Tibial nerve (tissue), 4 donors: ENCODE measurements at places on chromosomes 2 and 18. TPM values are rescaled to one million over a fixed set of nuclear protein-coding genes. Genes with fewer than 3 reads are reported as not detected.

DNA sequence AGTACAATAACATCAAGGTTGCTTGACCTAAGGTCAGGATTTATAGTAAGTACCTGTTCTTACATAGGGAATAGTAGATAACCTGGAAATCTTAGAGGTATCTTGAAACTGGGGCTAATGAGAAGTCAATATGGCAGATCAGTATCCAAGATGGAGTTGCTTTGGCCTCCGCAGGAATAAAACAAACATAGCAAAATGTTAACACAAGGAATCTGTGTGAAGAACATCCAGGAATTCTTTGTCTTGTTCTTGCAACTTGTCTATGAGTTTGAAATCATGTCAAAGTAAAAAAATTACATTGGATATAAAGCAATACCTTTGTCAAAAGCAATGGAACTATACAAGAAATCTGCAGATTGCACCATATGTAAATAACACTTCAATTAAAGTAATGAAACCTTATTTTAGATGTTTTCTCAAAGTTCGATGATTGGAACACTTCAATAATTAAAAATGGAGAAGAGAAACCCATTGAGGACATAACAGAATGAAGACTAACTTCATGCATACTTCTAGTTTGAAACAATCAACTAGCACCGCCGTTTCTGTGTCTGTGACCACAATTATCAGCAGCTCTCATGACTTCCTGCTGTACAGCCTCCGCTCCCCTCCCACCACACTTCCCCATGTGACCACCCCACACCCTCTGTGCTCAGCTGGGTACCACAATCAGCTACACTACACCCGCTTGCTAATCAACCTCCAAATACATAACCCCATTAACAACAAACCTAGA lies 27.6 kb downstream of the C2orf76 start:
- peaks cover 40% of the 10 kb centered on the region for H3K36me3 ChIP-seq
- H3K27ac ChIP-seq = no peak overlapping the region
- H3K27me3 ChIP-seq = no peaks in the 10 kb centered on the region
- H3K4me3 ChIP-seq = no peak overlapping the region
- no peak for DNase-seq

DNA sequence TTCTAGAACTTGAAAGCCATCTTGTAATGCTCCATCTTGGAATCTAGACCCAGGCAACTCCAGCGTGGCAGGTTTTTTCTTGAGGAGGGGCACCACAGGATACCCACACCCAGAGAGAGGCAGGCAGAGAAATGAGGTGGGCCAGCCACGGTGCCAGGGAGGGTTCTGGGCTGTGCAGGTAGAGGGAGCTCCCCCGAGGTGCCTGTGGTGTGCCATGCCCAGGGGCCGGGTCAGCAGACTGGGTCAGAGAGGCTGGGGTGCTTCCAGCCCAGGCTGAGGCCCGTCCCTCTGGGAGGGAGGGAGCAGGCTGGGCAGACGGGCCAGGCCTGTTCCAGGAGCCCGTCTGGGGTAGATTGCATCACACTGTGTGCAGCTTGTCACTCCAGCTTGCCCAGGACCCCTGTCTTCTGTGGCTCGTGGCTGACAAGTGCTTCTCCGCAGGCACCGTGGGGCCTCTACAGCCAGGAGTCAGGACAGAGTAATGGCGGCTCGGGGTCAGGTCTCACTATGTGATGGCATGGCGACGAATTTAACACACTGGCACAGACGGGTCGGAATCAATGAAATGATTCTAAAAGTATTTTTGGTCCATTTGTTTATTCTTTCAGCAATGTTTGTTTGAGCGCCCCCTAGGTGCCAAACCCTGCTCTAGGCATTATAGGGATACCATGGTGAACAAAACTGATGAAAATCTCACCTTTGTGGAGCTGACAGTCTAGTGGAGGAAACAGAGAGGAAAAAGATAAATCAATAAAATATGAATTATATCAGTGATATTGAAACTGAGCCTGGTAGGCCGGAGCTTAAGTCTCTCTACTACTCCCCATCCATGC lies 144.0 kb downstream of the ACOXL start:
- DNase-seq = no peak
- H3K36me3 ChIP-seq = no peaks in the 10 kb centered on the region
- no peak overlapping the region for H3K27ac ChIP-seq
- no peak overlapping the region for H3K4me3 ChIP-seq

RGPD6 gene
- total RNA-seq = 45.9 TPM

DNA sequence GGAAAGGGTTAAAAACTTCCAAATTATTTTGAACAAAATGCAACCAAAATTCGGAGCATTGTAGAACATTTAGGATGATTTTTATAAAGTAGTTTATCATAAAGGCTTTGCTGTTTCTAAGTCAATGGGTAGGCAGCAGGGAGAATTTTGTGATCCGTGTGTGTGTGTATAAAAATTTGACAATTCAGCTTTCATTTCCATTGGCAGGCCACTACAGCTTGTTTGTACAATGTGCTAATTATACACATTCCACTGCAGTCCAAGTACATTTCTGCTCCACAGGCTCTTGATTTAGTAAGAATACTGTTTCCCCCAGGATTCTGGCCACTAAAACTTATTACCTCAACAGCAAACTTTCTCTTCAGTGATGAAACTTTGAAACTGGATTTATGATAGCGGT lies 71.8 kb upstream of the LTBP1 start:
- H3K4me1 ChIP-seq = no peaks in the 10 kb centered on the region
- H3K4me3 ChIP-seq = peak overlapping the region; percentile 5
- H3K27me3 ChIP-seq = no peaks in the 10 kb centered on the region
- no peaks in the 10 kb centered on the region for H3K36me3 ChIP-seq

GRCh38 chr18:22789600-22789999 lies 143.5 kb upstream of the RBBP8 start:
- DNase-seq = no peak
- H3K36me3 ChIP-seq = no peaks in the 10 kb centered on the region
- no peaks in the 10 kb centered on the region for H3K4me1 ChIP-seq
- H3K27ac ChIP-seq = no peak overlapping the region

SEPTIN10 gene
- total RNA-seq = 115 TPM

GAD1 gene
- total RNA-seq = not detected

FIGLA gene
- not detected for total RNA-seq

- no peaks in the 10 kb centered on the region for H3K27me3 ChIP-seq
- H3K27ac ChIP-seq = no peak overlapping the region
- H3K4me1 ChIP-seq = no peaks in the 10 kb centered on the region
- H3K36me3 ChIP-seq = no peaks in the 10 kb centered on the region
- DNase-seq = no peak
These were observed 96.9 kb downstream of the ACTR3 start for GRCh38 chr2:113986762-113987290.

DNA sequence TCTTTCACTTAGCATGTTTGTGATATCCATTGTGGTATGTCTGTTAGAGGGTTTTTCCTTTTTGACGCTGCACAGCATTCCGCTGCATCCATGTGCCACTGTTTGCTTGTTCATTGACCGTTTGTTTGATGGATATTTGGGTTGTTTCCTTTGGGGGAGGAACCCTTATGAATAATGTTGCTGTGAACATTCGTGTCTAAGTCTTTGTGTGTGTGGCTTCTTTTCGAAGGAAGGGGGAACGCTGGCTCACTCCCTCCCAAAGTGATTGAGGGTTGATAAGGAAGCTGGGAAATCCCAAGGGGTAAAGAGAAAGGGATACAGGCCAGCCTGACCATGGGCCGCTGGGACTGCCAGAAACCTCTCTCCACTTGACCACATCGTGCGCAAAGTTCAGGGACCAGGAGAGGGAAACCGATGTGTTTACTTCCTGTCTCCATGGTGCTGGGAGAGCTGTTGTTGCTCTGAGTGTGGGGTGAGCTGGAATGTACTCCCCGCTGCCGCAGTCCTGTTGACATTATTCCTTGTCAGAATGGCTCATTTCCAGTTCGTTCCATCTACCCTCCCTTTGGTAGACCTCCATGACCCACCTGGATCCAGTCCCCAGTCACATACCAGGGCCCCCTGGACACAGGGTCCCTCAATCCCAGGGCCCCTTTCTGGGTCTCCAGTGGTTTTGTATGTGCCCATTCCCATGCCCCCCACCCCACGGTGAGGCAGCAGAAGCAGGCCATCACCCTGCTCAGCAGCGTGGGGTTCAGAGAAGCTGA lies 39.6 kb downstream of the HS1BP3 start:
- H3K36me3 ChIP-seq = no peaks in the 10 kb centered on the region
- H3K4me1 ChIP-seq = peaks cover 5% of the 10 kb centered on the region
- H3K27ac ChIP-seq = peak overlapping the region; percentile 97
- no peaks in the 10 kb centered on the region for H3K27me3 ChIP-seq

DNA sequence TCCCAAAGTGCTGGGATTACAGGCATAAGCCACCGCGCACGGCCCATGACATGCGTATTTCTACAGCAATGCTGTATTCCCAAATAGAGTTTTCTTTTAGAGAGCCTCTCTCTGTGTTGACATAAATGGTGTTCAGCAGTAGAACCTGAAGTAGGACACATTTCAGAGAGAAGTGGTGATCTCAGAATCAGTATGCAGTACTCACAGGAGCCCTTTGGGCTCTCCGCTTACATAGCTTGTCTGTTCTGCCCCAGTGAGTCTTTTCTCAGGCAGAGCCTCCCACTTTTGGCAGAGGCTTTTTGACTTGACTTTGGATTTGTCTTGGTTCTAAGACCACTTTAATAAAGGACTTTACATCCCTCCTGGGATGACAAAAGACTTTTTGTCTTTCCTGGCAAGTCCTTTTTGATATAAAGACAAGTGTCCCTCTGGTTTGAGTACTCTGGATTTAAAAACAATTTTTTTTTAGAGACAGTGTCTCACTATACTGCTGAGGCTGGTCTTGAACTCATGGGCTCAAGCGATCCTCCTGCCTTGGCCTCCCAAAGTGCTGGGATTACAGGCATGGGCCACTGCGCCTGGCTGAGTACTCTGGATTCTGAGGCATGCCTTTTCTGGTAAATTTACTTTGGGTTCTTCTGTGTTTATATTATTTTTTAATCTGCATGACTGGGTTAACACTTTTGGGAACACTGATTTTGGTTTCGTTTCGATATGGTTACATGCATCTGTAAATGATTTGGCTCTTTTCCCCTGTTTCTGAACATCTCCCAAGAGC lies 113.3 kb downstream of the SMAD2 start:
- no peaks in the 10 kb centered on the region for H3K27me3 ChIP-seq
- H3K27ac ChIP-seq = peak overlapping the region; percentile 11
- DNase-seq = no peak
- no peak overlapping the region for H3K4me3 ChIP-seq

DNA sequence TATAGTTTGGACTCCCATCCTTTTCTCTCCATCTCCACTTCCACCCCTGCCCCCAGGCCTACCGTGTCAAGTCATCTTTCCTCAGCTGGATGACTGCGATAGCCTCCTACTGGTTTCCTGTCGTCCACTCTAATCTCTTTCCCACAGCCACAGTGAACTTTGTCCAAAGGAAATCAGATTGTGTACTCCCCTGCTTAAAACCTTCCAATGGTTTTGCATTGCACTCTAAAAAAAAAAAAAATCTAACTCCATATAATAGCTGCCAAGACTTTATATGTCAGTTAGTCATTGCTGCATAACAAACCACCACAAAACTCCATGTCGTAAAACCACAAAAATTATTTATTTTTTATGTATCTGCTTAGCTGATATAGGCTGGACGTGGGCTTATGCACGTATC lies 160.2 kb upstream of the CCDC68 start:
- no peak for DNase-seq
- H3K4me1 ChIP-seq = no peaks in the 10 kb centered on the region
- H3K4me3 ChIP-seq = no peak overlapping the region
- no peaks in the 10 kb centered on the region for H3K36me3 ChIP-seq

DNA sequence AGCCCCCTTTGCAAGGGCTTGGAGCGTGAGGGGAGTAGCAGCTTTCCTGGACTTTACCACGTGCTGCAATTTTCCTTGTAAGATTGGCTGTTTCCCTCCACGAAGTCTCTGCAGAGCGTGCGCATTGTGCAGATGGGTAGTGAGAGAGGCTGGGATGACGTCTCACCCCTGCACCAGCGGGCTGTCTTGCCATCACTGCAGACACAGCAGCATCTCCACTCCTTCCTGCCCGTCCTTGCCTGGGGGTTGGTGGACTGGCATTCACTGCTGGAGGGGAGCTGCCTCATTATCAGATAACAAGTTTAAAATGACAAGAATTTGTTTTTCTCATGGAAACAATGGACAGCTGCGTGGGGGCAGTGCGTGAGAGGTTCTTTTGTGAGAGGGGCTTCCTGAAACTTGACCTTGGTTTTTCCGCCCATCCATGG lies 45.3 kb upstream of the HS6ST1 start:
- H3K4me1 ChIP-seq = peaks cover 7% of the 10 kb centered on the region
- no peak overlapping the region for H3K27ac ChIP-seq
- H3K36me3 ChIP-seq = no peaks in the 10 kb centered on the region
- no peaks in the 10 kb centered on the region for H3K27me3 ChIP-seq

CHPF gene
- total RNA-seq = 51.3 TPM

SLC5A7 gene
- total RNA-seq = not detected

- H3K4me1 ChIP-seq = no peaks in the 10 kb centered on the region
- H3K36me3 ChIP-seq = no peaks in the 10 kb centered on the region
- H3K27me3 ChIP-seq = no peaks in the 10 kb centered on the region
- H3K4me3 ChIP-seq = no peak overlapping the region
- DNase-seq = no peak
- no peak overlapping the region for H3K27ac ChIP-seq
These were observed 465.7 kb downstream of the FBXO15 start for GRCh38 chr18:73681912-73682311.

- no peaks in the 10 kb centered on the region for H3K27me3 ChIP-seq
- H3K27ac ChIP-seq = no peak overlapping the region
- no peak for DNase-seq
- no peak overlapping the region for H3K4me3 ChIP-seq
- H3K4me1 ChIP-seq = no peaks in the 10 kb centered on the region
These were observed 1573.4 kb upstream of the NXPH2 start for GRCh38 chr2:140353541-140353940.

DNA sequence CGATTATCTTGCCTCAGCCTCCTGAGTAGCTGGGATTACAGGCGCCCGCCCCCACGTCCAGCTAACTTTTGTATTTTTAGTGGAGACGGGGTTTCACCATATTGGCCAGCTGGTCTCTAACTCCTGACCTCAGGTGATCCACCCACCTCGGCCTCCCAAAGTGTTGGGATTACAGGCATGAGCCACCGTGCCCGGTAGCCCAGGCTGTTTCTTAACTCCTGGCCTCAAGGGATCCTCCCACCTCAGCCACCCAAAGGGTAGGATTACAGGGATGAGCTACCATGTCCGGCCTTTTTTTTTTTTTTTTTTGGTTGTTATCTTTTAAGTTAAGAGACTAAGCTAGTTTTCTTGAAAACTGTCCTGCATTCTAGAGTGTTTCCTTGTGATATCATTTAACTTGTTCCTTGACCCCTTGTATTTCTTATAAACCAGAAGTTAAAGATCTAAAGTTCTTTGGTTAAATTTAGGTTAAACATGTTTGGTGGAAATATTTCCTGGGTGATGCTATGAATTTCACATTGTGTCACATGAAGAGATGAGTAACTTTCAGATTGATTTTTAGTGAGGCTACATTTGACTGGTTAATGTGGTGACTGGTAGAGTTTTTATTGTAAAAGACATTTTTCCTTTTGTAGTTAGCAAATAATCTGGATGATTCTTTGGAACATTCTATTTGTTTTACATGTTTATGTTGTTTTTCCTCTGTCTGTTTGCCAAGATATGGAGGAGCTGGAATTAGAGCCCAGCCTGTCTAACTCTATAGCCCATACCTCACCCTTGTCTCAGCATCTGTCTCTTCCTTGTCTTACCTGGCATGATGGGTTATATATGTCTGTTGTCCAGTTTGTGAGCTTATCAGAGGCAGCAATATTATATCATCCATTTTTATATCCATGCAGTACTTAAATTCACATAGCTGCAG lies 5.2 kb downstream of the NCAPH start:
- no peaks in the 10 kb centered on the region for H3K36me3 ChIP-seq
- H3K4me1 ChIP-seq = no peaks in the 10 kb centered on the region
- no peaks in the 10 kb centered on the region for H3K27me3 ChIP-seq
- H3K4me3 ChIP-seq = no peak overlapping the region

EVA1A gene
- total RNA-seq = 1.3 TPM

- no peak overlapping the region for H3K27ac ChIP-seq
- H3K4me3 ChIP-seq = no peak overlapping the region
- no peaks in the 10 kb centered on the region for H3K4me1 ChIP-seq
- H3K27me3 ChIP-seq = no peaks in the 10 kb centered on the region
These were observed 179.9 kb upstream of the NETO1 start for GRCh38 chr18:73047688-73048087.
